Stimulated activated CD4-positive, alpha-beta T cell treated with anti-CD3 and anti-CD28 coated beads, TNF-alpha, amount 100 ng/mL, for 24 hours (primary cell): ENCODE measurements at places on chromosomes 11 and 22.

DNA sequence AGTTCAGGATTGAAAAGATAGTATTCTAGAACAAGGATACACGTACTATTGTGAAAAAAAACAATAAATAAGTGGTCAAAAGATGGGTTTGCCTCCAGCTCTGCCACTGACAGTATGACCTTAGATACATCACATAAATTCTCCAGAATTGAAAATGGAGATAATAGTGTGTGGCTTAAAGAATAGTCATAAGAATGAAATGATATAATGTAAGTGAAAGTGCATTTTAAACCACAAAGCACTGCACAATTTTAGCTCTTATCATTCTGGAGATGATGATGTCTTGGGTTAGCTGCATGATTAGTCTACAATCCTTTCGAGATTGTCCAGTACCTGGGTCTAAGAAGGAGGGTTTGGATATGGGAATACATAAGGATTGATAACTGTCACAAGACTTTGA is 21.9 kb upstream of the CEP295 start:
- DNase-seq = no peak

DNA sequence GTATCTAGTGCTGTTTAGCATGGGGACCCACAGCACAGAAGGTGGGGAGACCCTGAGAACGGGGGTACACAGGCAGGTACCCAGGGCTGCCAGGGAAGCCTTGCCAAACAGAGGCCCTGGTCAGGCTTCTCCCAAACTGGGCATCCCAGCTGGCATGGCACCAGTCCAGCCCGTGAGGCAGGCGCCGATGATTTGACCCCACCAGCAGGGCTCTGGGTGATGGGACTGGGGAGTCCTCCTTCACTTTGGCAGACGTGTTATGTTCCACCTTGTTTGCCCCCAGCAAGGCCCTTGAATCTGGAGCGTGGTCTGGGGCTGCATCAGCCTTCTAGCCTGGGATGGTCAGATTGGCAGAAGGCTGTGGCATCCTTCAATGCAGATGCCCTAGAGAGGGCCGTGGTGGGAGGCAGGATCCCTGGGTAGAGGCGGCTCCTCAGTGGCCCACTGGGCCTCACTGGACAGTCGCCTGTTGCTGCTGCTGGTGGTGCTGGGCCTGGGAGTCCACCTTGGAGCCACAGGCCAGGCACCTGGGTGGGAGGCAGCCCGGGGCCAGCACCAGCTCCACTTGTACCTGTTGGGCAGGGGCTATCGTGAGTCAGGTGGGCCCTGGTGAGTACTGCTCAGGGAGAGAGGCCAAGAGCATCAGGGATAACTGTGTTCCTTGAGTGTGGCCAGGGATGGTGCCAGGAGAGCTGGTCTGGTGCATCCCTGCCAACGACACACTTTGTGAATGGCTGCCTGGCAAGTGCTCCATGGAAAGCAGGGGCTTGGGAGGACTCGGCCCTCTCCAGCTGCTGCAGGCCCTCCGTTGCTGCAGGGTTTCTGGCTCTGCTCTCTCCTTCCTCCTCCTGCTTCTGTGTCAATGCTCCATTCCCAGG is 3.3 kb downstream of the ADORA2A start:
- no peak for DNase-seq

DNA sequence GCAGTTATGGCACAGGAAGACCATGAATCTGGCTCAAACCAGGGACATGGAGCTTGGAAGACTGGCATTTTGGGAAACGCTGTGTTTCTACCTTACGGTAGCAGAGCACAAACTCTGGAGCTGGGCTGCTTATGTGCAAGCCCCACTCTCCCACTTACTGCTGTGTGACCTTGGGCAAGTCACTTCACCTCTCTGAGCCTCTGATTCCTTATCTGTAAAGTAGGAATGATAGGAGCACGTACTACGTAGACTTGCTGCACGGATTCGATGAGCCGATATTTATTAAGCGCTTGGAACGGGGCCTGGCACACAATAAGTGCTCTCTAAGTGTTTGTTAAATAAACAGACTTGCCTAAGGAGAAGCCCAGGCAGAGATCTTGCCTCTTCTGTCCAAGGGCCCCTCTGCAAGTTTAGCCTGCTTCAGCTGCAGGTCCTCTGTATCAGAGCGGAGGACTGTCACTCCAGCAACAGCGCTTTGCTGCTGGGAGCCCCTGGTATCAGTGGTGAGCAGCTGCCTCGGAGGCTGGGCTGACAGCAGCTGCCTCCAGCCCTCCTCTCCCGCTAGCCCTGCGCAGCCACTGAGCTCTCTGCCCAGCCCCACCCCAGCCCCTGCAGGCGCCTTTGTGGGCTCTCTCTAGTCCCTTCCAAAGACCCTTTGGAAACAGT is 96.9 kb upstream of the ANO1 start:
- DNase-seq = no peak

GRCh38 chr11:96869207-96869606 is 479.4 kb downstream of the JRKL start:
- DNase-seq = no peak

- no peak for DNase-seq
These were observed 33.8 kb downstream of the PDGFD start for GRCh38 chr11:104130161-104130560.

DNA sequence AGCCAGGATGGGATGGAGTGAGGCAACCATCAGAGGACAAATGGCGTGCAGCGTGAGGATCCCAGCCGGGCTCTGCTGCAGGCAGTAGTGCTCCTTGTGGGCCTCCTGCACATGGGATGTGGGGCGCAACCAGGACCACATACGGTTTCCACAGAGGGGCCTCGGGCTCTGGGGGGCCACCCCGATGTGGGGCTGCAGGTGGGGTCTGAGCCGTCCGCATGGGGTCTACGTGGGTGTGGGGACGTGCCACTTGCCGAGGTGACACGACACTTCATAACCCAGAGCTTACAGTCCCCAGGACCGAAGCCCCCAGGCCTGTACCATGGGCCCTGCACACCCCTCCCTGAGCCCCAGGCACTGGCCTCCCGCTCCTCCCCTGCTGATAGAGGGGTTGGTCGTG is 10.8 kb downstream of the TTLL8 start:
- DNase-seq = no peak

GRCh38 chr11:103368145-103368544 is 258.9 kb downstream of the DYNC2H1 start:
- no peak for DNase-seq
